ENCODE measurements at places on chromosomes 12 and 14. TPM values are rescaled to one million over a fixed set of nuclear protein-coding genes. Genes with fewer than 3 reads are reported as not detected.
A peak's percentile ranks its signal among the peaks of the same experiment; 100 is the strongest.

DNA sequence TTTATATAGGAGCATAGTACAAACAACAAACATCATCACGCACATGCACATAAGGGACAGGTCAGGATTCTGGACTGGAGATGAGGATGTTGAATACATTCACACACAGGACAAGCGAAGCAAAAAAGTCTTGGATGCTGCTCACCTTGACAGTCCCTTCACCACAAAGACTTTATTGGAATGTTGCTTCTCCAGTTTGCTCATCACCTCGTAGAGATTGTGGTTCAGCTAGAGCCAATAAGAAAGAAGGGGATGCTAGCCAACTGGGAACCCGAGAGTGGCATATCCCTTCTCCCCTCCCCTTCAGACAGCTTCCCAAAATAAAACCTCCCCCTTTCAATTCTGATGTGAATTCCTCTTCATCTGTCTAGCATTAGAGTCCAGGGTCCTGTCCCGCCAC lies 25.4 kb upstream of the SMAGP start:
- no peak for DNase-seq
- no peaks in the 10 kb centered on the region for H3K27me3 ChIP-seq
- H3K27ac ChIP-seq = no peak overlapping the region
- no peak overlapping the region for H3K4me3 ChIP-seq
- H3K36me3 ChIP-seq = peaks cover 54% of the 10 kb centered on the region

DNA sequence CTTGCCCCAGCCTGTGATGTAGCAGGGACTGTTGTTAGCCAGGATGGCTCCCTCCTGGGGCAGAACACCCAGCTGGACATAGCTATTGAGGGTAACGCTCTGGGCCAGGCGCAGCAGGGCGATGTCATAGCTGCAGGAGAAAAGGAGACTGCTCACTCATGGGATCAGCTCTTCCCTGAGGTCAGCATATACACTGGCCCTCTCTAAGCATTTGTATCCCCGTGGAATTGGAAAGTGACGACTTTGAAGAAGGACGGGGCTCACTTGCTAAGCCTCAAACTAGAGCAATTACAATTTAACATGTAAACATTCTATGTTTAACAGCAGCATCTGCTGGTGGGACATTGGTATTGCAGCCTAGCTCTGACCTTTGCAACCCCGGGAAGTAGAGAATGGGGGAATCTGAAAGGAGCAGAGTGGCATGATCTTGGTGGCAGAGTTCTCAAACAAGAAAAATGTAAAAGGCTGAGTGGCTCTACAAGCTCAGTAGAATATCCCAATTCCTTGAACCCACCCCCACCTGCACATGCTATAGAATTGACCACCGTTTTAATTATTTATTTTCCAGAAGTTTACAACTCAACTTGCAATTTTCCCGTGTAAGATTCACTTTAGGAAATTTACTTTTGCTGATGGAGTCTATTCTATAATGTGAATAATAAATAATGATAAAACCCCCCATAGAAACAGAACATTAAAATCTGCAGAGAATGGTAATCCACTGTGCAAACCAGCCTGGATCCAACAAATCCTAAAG lies 5.0 kb downstream of the CELA1 start:
- peaks cover 9% of the 10 kb centered on the region for H3K4me1 ChIP-seq
- no peak overlapping the region for H3K27ac ChIP-seq
- peak; percentile 76 for DNase-seq
- no peaks in the 10 kb centered on the region for H3K36me3 ChIP-seq
- no peaks in the 10 kb centered on the region for H3K27me3 ChIP-seq
- H3K4me3 ChIP-seq = no peak overlapping the region

DNA sequence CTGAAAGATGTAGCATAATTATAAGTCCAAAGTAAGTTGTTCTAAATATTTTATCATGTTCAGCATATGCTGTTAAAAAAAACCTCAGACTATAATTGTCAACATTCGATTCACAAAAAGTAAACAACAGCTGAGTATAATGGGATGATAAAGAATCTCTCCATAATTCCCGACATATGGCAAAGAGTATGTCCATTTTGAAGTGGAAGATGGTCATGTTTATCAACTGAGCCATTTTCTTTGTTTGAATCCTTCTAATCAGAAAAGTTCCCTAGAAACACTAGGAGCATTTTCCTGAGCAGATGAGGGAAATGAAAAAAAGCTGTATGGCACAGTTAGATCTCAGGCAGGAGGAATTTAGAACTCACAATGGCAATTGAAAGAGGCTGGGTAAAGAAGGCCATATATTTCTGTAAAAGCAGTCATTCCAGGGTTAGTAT lies 192.1 kb upstream of the AMIGO2 start:
- no peak for DNase-seq
- peaks cover 67% of the 10 kb centered on the region for H3K4me1 ChIP-seq
- no peak overlapping the region for H3K27ac ChIP-seq
- no peak overlapping the region for H3K4me3 ChIP-seq
- no peaks in the 10 kb centered on the region for H3K36me3 ChIP-seq

- no peaks in the 10 kb centered on the region for H3K27me3 ChIP-seq
- DNase-seq = no peak
- no peaks in the 10 kb centered on the region for H3K36me3 ChIP-seq
- no peak overlapping the region for H3K4me3 ChIP-seq
- no peaks in the 10 kb centered on the region for H3K4me1 ChIP-seq
- H3K27ac ChIP-seq = no peak overlapping the region
Observed at GRCh38 chr14:96221109-96221650, 16.5 kb downstream of the BDKRB2 start.

DNA sequence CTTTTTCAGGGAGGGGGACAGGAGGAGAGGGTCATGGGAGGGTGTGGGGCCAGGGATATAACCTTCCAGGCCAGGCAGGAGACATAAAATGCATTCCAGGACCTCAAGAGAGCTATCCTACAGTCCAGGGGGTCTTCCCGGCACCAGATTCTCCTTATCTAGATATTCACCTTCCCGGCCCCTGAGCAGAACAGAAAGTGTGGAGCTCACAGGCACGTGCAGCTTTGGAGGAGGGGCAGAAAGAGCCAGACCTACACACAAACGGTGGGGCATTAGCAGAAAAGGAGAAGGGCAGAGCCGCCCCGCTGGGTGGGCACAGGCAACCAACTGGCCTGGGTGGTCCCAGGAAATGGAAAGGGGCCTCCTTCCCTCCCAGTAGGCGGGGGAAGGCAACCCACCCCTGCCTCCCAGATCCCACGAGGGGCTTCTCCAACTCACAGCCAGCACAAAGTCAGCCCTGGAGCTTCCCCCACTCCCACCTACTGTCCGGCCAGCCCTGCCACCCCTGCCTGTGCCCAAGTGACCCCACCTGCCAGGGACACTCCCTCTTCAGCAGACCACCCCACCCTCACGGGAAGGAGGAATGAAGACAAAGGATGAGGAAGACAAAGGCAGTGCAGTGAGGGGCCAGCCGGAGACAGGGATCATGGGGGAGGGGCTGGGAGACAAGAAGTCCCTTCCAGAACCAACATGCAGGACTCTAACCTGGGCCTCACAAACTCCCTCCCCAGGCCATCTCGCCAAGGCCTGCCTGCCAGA lies 33.3 kb downstream of the CCDC85C start:
- H3K4me1 ChIP-seq = no peaks in the 10 kb centered on the region
- no peak overlapping the region for H3K4me3 ChIP-seq
- H3K27me3 ChIP-seq = no peaks in the 10 kb centered on the region
- H3K36me3 ChIP-seq = no peaks in the 10 kb centered on the region

DNA sequence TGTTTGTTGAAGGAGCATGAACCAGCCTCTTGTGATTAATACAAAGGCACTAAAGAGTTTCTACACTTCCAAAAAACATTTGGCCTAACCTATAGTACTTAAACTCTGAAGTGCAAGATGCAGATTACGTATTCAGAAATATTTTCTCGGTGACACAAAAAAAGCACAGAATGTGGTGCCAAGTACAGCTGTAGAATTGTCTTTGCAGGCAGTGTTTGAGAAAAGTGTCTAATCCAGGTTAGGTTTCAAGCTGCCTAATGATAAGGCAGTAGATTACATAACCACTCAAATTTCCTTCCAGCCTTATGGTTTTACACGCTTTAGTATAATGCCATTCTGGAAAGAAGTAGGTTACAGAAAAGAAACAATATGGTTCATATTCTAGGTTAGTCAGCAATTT lies 205.2 kb downstream of the KLHL28 start:
- H3K4me1 ChIP-seq = no peaks in the 10 kb centered on the region
- no peaks in the 10 kb centered on the region for H3K36me3 ChIP-seq
- H3K27me3 ChIP-seq = no peaks in the 10 kb centered on the region
- DNase-seq = no peak
- H3K27ac ChIP-seq = no peak overlapping the region

Gene GALNT9
- total RNA-seq = not detected

Gene LRTM2
- total RNA-seq = not detected

Gene PARP2
- total RNA-seq = 35.0 TPM

Gene NT5DC3
- total RNA-seq = 10.0 TPM

Gene GAS2L3
- 0.75 TPM for total RNA-seq

Gene TRHDE
- not detected for total RNA-seq
